ENCODE measurements at places on chromosomes 3 and 15.
A peak's percentile ranks its signal among the peaks of the same experiment; 100 is the strongest.

DNA sequence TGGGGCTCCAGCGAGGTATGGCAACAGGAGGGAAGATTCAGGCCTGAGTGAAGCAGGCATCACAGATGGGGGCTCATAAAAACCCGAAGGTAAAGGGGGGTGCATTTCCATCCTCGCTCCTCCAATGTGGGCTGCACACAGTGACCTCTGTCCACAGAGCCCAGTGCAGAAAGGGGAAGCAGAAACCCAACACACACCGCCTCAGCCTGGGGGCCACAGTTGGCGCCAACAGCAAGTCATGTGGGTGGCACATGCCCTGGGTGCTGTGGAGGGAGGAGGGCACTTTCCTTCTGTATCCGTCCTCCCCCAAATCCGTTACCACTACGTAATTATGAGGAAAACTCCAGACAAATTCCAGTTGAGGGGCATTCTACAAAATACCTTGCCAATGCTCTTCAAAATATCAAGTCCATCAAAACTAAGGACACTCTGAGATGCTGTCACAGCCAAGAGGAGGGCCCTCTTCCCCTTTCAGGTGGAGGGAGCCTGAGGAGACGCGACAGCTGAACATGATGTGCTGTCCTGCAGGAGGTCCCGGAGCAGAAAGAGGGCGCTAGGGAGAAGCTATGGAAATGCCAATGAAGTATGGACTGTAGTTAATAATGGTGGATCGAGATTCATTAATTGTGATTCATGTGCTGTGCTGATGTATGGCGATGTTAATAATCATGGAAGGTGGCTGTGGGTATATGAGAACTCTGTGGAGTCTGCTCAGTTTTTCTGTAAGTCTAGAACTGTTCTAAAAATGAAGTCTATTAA lies 16.4 kb downstream of the APBA2 start:
- DNase-seq = no peak

DNA sequence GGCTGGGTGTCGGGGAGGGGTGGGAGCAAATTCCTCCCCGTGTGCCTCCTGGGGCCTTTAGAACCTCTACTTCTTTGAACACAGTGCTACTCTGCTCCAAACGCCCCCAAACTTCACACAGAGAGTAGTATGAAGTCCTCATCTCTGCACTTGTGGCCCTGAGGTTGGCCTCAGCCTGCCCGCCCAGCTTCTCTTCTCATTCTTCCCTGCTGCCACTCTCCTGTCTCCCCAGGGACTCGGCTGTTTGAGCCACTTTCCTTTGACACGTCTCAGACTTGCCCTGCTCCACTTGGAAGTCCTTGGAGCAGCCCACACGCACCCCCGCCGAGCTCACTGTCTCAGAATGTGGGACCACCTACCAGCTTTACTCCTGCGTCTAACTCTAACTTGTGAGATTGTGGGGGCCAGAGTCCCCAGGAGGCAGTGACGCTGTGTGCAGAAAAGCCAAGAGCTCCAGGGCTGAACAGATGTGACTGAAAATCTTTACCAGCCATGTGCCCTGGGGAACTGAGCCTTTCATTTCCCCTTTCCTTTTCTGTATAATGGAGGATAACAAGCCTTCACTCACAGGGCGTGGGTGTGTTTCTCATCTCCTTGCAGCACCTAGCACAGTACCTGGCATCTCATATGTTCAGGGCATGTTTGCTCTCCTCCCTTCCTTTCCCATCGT lies 233.6 kb upstream of the CTDSPL start:
- no peak for DNase-seq

GRCh38 chr3:47685037-47685436 lies 96.7 kb downstream of the SMARCC1 start:
- no peak for DNase-seq

DNA sequence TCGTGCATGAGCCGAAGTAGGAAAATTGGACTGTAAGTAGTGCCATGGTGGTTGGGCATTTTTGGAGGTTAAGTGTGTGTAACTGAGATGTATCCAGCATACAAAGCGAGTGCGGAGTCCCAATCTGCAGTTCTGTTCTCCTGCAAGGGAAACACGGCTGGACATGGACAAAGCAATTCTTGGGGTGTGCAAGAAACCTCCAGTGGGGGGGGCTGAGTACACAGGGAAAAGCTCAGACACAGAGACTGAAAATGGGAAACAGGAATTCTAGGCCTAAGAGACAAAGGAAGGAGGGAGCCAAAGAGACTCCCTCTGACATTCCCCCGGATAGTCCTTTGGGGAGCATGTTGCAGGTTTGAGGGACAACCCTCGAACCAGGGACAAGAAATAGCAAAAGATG lies 83.2 kb upstream of the PLSCR4 start:
- DNase-seq = no peak

- DNase-seq = peak; percentile 93
Observed at GRCh38 chr3:140941434-140942220, at the start of gene SLC25A36. SLC25A36 (plus strand) TSS chr3:140941836; CDS start chr3:140942055, 219 bp downstream.

DNA sequence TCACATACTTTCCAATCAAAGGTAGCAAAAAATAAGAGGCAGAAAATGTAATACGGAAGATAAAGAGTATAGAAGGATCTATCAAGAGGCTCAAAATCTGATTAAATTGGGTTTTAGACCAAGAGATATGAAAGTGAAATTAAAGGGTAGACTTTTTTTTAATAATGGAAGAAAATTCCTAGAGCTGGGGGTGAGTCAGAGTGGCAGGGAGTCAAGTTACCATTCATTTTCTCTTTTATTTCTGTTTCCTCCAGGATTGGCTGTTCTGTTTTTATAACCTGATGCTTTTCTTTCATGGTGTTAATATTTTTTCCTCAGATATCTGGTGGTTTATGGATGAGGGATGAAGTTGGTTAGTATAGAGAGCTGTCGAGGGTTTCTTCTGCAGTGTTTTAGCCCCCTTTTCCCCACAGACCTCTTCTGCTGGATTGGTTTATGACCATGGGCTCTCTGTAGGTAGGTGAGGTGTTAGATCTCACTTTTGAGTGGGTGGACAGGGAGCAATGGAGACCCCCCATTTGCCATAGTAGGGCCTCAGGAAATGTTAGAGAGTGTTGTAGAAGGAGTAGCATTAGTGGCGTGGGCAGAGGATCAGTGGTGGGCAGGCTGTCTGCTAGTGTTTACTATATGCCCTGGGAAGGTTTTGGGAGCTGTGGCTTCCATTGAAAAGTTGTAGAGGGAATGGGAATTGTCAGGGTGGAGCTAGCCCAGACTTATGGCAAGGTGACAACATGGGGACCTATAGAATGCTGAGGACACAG lies 201.6 kb upstream of the GOLGA6L4 start:
- no peak for DNase-seq

GRCh38 chr15:94666553-94666952 lies 435.2 kb downstream of the MCTP2 start:
- DNase-seq = no peak

- DNase-seq = no peak
Observed at GRCh38 chr3:193769437-193769836, 176.4 kb downstream of the OPA1 start.

DNA sequence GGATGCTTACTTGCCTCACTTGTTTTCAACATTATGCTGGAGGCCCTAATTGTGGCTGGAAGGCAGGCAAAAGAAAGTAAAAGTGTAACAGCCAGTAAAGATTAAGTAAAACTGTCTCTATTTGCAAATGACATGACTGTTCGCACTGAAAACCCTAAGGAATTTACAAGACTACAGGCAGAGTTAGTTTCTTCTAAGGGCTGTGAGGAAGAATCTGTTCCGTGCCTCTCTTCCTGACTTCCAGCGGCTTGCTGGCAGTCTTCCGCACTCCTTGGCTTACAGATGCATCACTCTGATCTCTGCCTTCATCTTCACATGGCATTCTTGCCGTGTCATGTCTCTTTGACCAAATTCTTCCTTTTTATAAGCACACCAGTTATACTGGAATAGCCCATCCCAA lies 86.1 kb downstream of the DLG1 start:
- DNase-seq = no peak

- DNase-seq = no peak
Observed at GRCh38 chr3:47007482-47008233, 28.2 kb downstream of the NBEAL2 start.

GRCh38 chr3:157418104-157418503 lies 18.5 kb upstream of the PTX3 start:
- no peak for DNase-seq

- no peak for DNase-seq
Observed at GRCh38 chr3:160447544-160447943, 2.0 kb downstream of the TRIM59 start.

DNA sequence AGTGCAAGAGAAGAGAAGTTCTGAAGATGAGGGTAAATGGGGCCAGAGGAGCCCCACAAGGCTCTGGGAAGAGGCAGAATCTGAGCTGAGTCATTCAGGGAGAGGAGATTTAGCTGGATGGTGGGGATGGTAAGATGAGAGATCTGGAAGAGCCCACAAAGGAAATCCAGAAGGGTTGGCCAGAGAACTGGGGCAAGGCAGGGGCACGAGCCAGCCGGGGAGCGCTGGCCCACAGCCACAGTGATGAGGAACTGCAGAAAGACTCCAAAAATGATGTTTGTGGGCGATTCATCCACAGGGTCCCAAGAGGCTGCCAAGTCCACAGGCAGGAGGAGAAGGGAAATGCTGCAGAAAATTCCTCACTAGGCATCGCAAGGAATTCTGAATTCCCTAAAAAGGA lies 75.9 kb upstream of the ATP2B2 start:
- DNase-seq = peak; percentile 54

DNA sequence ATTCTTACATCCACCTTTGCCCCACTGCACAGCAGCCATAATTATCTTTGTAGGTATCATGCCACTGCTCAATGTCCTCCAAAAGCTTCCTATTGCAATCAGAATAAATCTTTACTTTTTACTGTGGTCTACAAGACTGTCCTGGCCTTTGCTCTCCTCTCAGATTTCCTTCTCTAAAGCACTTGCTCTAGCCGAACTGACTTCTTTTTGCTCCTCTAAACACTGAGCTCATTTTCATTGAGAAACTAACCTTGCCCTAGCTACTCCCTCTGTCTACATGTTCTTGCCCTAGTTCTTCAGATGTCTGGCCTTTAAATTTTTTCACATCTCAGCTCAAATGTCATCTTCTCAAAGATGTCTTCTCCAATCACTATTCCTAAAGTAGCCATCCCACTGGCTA lies 342.8 kb downstream of the TBC1D5 start:
- DNase-seq = no peak

DNA sequence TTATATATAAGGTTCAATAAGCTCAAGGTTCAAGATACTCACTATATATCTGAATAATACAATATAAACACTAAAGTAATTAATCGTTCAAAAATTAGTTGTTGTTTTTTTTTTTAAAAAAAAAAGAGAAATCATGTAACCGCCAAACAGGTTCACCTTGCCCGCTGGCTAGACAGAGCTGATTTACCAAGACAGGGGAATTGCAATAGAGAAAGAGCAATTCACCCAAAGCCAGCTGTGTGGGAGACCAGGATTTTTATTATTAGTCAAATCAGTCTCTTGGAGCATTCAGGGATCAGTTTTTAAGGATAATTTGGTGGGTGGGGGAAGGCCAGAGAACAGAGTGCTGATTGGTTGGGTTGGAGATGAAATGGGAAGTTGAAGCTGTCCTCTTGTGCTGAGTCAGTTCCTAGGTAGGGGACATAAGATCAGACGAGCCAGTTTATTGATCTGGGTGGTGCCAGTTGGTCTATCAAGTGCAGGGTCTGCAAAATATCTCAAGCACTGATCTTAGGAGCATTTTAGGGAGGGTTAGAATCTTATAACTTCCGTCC lies 7.9 kb downstream of the HIGD1A start:
- DNase-seq = no peak

- DNase-seq = no peak
Observed at GRCh38 chr3:35745351-35745750, 106.0 kb downstream of the ARPP21 start.

- DNase-seq = no peak
Observed at GRCh38 chr3:25150199-25150598, 277.9 kb upstream of the RARB start.

GRCh38 chr3:78977073-78977472 lies 790.7 kb downstream of the ROBO1 start:
- no peak for DNase-seq

- no peak for DNase-seq
Observed at GRCh38 chr3:183022936-183023516, 42.7 kb upstream of the DCUN1D1 start.

DNA sequence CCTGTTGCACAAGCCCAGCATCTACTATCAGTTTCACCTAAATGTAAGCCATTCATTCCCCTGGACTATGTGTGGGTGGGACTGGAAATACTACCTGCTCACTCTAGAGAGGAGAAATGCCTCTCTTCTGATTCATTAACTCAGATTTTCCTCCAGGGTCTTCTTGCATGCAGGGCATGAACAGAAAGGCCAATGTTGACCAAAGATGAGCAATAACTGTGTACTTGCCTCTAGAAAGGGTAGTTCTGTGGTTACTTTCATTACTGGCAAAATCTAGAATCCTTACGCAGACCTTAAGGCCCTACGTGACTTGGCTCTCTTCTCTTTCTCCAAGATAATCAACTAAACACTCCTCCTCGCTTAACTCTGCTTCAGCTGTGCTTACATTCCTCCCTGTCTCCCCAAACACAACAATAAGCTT lies 81.4 kb upstream of the PSMD6 start:
- DNase-seq = no peak

DNA sequence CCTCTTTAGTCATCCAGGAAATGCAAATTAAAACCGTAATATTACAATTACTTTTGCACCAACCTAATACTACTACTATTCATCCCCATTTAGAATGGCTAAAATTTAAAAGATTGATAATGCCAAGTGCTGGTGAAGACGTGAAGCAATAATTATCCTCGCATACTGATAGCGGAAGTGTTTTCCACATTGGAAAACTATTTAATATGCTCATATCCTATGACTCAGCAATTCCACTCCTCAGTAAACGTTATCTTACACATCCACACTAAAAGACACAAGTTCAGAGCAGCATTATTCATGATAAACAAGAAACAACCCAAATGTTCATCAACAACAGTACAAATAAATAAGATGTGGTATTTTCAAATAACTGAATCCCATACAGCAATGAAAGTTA lies 70.6 kb downstream of the VPS13C start:
- DNase-seq = no peak

DNA sequence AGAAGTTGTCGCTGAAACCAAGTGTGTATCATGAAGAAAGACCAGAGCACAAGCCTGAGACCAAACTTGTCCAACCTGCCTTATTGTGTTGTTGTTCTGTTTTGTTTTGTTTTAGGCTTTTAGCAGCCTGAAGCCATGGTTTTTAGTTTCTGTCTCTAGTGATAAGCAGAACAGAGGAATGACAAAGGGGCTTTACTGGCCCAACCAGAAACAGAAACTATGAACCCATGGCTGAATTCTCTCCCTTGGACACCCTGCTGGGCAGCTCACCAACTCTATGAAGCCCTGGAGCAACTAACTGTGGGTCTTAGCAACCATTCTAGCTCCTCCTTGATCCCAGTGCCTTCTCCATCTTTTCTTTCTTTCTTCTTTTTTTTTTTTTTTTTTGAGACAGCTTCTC lies 30.3 kb downstream of the HCLS1 start:
- no peak for DNase-seq

DNA sequence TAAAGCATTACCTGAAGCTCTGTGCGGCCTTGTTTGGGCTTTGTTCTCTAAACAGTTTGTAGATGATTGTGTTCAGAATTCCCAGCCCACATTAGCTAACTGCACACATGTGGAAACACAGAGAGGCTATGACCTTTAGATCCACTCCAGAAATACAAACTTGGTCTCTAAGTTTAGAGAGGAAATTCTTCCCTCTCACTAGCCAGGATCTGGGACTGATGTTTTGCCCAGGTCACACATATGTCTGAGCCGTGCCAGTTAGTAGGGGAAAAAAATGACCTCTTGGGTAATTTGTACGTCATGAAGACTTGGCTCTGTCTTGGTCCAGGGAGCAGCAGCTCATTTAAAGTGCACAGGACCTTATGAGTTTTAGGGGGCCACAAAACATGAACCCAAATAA lies 223.1 kb downstream of the RBMS3 start:
- no peak for DNase-seq

GRCh38 chr3:52781741-52782140 lies 4.3 kb downstream of the ITIH1 start:
- DNase-seq = no peak
